ENCODE measurements at places on chromosomes 7 and 10.

DNA sequence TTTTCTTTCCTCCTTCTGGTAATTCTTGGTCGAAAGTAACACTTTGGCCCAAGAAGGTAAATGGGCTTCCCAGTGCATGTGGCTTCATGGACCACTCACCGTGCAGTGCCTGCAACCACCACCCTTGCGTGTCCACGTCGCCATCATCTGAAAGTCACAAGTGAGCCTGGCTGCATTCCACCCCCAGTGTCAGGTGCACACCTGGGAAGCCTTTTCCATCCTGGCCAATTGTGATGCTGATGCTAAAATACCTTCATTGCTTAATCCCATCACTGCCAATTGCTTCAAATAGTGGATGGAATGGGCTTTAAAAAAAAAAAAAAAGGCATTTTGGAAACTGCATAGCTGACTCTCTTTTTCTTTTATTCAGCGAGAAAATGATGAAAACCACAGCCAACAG, 228.9 kb downstream of the ARHGAP21 start:
- DNase-seq, result no peak

GRCh38 chr10:17814973-17815372, 5.8 kb downstream of the MRC1 start:
- no peak for DNase-seq

GRCh38 chr7:54785261-54785660, 26.2 kb upstream of the SEC61G start:
- no peak for DNase-seq

GRCh38 chr7:128304212-128304611, 39.5 kb downstream of the RBM28 start:
- DNase-seq, result no peak

GRCh38 chr10:117139581-117140524, 1.8 kb upstream of the VAX1 start:
- no peak for DNase-seq

DNA sequence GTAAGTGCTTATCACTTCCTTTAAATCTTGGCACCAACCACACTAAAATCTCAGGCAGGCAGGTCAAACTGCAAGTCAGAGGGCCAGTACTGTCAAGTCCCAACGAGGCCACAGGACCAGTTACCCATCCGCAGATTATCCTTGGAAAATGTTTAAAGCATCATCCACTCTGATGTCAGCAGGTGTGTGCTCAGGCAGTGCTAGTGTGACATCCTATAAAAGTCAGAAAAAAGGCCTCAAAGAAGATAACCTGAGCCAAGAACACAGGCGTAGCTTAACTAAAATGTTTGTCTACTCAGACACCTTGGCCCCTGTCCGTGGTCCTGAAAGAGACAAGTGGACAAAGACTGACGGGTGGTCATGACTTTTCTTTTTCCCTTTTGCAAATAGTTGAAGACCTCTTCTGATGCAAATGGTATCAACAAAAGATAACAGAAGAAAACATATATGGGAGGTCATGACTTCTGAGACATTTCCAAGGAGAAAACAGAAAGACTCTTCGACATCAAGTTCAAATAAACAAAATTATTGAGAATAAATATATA, 309.3 kb downstream of the KCNMA1 start:
- no peak for DNase-seq

DNA sequence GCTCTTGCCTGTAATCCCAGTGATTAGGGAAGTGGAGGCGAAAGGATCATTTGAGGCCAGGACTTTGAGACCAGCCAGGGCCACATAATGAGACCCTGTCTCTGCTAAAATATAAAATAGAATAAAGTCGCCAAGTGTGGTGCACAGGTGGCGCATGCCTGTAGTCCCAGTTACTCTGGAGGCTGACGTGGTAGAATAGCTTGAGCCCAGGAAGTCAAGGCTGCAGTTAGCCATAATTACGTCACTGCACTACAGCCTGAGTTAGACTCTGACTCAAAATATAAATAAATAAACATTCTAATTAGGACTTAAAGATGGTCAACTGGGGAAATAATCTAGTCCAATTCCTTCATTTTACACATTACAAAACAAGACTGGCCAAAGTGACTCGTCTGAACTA, 768 bp downstream of the CHCHD2 start:
- DNase-seq, result no peak

DNA sequence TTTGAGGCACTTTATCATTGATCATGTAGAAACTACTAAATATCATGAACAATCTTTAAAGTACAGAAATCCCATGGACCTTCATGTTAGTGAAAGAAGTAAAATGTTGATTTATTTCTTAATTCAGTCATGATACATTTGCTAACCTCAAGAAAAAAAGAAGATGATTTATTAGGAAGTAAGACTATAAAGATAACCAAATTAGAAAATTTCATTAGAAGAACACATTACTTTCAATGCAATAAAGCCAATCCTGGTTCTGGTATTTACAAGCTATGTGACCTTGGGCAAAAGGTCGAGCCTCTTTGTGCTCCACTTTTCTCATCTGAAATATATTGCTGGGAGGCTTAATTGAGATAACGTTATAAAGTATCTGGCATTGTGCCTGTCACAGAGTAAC, 365.0 kb downstream of the KIF20B start:
- DNase-seq, result no peak

GRCh38 chr10:96863922-96864543, 31.9 kb downstream of the LCOR start:
- no peak for DNase-seq

GRCh38 chr10:17206210-17206709, 4.8 kb upstream of the TRDMT1 start:
- DNase-seq, result no peak

DNA sequence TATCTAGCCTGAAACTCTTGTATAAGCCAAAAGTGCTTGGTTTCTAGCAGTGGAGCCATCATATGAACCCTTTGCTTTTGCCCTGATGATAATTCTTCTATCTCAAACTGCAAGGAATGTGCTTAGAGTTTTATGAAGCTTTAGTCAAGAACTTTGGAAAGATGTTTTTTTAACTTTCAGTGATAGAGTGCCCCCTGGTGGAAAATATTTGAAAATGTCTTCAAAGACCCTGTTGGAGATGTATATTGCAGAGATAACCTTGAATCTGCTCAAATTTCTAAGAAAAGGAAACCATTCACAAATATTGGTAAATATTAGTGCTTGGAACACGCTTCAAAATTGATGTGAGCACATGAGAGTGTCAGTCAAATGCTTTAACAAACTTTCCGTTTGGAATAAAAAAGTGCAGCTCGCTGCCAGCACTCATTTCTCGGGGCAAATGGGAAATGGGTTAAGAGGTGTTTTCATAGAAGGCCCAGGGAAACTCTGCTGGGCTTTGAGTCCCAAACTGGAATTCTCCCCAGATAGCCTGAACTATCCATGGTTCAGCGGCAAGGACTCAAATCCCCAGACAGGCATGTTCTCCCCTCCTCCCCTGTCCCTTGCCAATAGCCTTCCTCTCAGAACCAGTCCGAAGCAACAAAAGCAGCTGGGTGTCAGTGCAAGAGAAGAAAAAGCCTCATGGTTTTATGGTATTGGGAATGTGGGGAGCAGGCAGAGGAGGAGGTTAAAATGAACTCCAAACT, 129.3 kb downstream of the MYOF start:
- DNase-seq, result no peak

GRCh38 chr10:822197-822596, 109.3 kb downstream of the LARP4B start:
- DNase-seq, result no peak

DNA sequence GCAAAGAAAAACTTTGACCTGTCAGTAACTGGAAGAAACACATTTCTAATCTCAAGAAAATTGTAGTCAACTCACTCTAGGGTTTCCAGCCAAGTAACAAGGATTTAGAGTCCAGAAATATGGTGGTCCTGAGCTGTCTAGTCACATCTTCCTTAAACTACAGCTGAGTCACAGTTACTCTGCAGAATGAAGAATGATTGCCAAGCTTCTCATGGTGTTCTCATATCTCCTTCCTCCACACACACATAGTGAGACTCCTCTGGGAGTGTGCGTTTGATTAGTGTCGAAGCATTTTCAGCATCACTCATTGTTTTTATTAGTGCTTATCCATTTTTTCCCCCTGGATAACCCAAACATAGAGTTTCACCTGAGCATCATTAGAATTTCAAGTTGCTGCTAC, 93.1 kb upstream of the CXCL12 start:
- no peak for DNase-seq

DNA sequence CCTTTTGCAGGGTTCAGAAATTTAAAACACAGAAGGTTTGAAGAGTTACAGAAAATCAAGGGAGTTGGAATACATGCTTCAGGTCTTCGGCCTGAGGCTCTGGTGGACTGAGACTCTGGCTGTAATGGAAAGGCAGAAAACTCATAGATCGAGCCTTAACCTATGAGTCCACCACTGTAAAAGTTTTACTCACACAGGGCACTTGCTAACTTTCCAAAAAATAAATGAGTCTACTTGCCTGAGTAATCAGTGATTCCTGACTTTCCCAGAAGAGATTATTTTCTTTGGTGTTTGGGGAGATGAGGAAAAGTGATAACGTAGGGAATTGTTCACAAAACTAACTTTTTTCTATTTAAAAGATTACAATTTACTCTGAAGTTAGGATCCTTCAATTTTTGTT, 108.0 kb downstream of the MBL2 start:
- no peak for DNase-seq

GRCh38 chr10:105785721-105786120, 1144.6 kb downstream of the SORCS3 start:
- no peak for DNase-seq

- no peak for DNase-seq
Measured at GRCh38 chr7:22488643-22489462, 11.1 kb downstream of the STEAP1B start.

GRCh38 chr10:90888387-90888786, 16.6 kb downstream of the RPP30 start:
- DNase-seq, result no peak

DNA sequence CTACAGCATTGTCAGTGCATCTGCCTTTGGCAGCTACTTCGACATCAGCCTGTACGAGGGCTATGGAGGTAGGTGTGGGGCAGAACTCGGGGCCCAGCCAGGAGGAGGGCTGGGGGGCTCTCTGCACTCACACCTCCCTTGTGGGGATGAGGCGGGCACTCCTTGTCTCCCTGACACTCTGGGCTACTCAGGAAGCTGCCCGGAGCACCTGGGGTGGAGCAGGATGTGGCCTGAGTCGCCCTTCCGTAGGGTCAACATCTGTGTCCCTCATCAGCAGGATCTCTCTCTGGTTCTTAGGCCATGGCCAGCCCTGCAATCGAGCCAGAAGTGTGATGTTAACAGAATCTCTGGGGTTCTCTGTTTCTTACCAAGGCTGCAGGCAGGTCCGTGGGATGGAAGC, 40.2 kb downstream of the C10orf105 start:
- DNase-seq, result no peak

GRCh38 chr7:150838965-150839650, 13.2 kb upstream of the AOC1 start:
- no peak for DNase-seq

DNA sequence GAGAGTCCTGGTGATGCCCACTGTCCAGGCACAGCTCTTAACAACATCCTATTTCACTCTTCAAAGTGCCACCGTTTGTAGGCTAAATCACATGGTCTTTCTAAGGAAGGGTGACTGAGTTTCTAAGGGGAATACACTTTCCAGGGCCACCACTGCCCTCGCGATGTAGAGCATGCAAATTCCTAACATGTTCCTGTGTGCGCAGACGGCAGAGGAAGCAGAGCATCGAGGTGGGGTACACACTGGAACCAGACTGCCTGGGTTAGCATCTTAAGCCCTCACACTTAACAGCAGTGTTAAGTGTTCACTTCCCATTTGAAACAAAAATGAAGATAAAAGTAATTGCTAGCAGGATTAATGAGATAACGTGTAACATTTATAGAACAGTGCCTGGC, 3.0 kb downstream of the VOPP1 start:
- DNase-seq, result no peak

DNA sequence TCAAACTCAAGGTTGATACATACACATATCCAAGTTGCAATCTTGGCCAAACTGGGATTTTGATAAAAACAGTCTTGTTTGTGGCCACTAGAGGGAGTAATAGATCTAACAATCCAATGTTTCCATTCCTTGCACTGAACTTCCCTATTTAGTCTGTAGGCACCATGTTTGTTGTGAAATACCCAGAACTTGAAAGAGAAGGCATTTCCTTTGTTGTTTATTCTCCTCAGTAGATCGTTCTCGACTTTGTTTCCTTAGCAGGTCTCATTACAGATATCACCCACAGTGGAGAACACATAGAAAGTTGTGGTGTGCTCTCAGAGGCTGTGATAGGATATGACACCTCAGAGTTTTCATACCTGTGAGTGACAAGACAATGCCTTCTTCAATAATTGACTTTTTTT, 70.3 kb upstream of the MXI1 start:
- DNase-seq, result no peak

DNA sequence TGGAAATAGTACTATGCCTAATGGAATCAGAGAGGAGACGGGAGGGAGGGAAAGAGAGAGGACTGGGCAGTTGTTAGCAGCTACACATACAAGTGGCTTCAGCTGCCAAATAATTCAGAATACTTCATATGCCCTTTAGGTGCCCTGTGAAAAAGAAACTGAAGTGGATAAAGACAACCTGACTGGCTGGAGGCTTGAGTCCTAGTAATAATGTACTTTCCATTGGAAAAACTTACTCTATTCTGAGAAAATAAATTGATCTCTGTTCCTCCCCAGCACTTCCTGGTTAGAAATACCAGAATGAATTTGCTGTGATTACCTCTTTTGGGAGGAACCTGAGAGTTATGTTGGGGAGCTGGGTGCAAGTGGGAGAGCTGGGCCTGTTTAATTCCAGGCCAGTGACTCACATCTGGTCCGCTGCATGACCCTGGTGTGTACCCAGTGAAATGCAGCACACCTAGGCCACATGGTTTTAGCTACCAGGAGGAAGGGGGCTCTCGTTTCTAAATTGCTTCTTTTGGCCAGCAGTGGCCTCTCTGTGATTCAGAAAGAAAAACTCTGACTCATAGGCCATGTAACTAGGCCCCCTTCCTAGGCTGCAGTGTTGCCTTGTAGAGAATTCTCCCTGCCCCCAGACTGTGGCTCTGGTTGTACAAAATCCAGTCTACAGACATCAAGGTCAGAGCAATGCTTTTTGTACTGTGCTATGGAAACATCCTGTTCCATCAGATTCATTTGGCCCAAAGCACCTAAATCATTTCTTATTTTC, 6.5 kb downstream of the AGFG2 start:
- DNase-seq, result no peak

- DNase-seq, result no peak
Measured at GRCh38 chr10:29328983-29329382, 40.1 kb downstream of the LYZL1 start.

- DNase-seq, result no peak
Measured at GRCh38 chr7:19663816-19664462, 44.9 kb downstream of the POLR1F start.

DNA sequence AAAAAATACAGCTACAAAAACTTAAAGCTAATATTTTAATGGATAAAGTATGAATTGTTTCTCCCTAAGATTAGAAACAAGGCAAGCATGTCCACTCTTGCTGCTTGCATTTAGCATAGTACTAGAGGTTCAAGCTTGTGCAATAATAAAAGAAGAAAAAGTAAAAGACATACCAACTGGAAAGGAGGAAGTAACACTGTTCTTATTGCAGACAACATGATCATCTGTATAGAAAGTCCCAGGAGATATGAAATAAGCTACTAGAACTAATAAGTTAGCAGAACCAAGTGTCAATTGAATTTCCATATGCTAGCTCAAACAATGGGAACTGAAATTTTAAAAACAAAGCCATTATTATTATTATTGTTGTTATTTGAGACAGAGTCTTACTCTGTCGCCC, 20.0 kb upstream of the RABGEF1 start:
- no peak for DNase-seq

Data from left forelimb (tissue), 1 donor.